ENCODE measurements at places on chromosomes 6 and 20.

DNA sequence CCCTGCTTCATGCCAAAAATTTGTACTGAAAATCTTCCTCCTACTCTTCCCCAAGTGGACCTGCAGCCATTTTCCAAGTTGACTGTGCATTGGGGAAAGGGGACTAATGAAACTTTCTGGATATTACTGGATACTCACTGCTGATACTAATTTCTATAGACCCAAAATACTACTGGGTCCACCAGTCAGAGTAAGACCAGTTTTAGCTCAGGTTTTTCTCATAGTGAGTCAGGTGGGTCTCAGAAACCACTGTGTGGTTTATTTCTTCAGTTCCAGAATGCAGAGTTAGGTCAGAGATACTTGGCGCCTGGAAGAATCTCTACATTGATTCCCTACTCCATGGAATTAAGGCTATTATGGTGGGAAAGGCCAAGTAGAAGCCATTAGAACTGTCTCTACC, 274.8 kb upstream of the SYNCRIP start:
- no peak for DNase-seq

GRCh38 chr6:169791721-169792131, 40.3 kb downstream of the ERMARD start:
- no peak for DNase-seq

GRCh38 chr6:10151144-10151915, 263.5 kb downstream of the TFAP2A start:
- DNase-seq: peak; percentile 61

DNA sequence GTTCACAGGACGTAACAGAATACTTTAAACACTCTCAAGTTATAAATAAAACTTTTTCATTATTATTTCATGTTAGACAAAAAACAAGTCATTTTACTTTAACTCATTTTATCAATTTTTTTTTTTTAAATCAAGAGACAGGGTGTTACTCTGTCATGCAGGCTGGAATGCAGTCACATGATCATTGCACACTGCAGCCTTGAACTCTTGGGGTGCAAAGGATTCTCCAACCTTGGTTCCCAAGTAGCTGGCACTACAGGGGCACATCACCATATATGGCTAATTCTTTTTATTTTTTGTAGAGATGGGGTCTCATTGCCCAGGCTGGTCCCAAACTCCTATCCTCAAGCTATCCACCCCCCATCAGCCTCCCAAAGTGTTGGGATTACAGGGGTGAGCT, 14.2 kb downstream of the PLN start:
- no peak for DNase-seq

DNA sequence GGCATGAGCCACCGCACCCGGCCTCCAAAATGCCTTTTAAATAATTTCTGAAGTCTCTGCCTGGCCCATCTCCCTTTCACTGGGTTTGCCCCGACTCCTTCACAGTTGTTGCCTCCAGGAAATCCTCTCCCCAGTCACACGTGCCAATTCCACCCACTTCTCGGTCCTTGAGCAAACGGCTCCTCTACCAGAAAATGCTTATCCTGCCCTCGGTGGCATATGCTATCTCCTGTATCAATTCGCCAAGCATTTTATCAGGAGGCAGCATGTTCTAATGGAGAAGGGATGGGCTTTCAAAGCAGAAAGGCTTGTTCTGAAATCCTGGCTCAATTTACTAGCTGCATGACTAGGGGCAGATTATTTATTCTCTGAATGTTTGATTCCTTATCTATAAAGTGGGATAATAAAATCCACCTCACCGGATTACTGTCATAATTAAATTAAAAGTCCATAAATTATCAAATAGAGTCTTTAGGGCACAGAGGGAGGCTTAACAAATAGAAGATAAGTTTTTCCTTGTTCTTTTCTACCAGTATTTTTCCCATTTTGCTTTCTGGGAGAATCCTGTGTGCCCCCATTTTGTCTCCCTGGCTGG, 66.3 kb downstream of the PPP1R3G start:
- no peak for DNase-seq

DNA sequence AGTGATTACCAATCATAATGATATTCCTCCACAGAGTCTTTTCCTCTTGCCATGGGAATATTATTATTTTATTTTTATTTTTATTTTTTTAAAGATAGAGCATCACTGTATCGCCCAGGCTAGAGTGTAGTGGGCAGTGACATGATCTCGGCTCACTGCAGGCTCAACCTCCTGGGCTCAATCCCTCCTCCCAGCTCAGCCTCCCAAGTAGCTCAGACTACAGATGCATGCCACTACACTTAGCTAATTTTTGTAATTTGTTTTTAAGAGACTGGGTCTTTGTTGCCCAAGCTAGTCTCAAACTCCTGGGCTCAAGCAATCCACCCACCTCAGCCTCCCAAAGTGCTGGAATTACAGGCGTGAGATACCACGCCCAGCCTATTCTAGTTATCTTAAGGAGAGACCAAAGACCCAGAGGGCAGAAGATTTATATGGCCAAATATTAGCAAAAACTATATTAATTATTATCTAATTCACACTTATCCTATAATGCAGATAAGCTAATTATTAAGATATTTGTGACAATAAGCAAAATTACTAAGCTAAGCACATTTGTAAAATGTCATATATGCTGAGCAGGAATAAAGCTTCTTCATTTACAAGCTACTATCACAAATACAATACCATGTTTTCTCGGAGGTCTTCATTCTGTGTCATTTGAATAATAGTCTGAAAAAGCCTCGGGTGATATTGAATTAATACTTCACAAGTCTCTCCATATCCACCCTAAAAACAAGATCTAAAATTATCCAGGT, 63.5 kb downstream of the HACE1 start:
- no peak for DNase-seq

DNA sequence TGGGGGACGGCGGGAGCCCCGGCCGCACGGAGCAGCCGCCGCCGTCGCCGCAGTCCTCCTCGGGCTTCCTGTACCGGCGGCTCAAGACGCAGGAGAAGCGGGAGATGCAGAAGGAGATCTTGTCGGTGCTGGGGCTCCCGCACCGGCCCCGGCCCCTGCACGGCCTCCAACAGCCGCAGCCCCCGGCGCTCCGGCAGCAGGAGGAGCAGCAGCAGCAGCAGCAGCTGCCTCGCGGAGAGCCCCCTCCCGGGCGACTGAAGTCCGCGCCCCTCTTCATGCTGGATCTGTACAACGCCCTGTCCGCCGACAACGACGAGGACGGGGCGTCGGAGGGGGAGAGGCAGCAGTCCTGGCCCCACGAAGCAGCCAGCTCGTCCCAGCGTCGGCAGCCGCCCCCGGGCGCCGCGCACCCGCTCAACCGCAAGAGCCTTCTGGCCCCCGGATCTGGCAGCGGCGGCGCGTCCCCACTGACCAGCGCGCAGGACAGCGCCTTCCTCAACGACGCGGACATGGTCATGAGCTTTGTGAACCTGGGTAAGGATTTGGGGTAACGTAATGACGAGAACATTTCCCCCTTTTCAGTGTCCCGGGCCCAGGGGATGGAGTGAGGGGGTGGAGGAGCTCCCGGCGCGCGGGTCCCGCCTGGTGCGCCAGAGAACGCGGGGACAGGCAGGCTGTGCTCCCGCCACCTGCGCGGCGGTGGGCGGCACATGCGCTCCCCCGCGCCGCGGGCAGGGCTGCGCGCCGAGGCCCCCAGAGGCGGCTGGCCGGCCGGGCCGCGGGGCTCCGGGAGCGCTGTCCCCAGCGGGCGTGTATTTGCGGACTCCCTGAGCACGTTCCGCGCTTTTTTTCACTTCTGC, 1.4 kb downstream of the BMP6 start:
- no peak for DNase-seq

DNA sequence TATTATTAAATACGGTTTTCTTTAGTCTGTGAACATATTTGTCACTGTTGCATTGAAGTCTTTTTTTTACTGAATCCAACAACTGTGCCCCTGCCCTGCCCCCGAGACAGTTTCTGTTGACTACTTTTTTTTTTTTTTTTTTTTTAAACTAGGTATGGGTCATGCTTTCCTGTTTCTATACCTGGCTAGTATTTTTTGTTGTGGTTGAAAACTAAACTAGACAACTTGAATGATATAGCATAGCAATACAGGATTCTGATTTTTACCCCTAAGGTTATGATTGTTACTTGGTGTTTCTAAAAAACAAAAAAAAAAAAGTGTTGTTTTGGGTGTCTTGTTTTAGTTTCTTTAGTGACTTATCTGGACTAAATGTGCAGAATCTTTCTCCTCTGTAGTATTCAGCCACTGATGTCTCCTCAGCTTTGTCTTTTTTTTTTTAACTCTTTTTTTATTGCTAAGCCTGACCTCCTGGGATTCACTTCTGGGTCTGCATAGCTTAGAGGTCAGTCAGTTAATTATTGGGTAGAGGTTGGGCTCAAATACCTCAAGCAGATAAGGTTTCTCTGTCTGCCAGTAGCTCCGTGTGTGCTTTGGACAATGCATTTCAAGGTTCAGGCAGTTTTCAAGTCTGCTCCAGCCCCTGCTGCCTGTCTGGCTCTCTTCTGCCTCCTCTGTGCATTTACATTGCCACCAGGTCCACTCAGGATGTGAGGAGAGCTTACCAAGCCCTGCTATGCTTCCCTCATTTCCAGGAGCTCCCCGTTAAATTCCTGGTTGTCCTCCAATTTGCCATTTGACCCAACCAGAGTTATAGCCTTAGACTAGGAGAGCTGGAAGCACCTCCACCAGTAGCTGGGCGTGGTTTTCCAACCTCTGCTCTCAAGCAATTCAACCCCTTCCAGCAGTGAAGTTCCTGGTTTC, 91.4 kb downstream of the SYNDIG1 start:
- DNase-seq: no peak

GRCh38 chr20:52614051-52614863, 357.9 kb upstream of the TSHZ2 start:
- no peak for DNase-seq

GRCh38 chr6:4801491-4802110, 25.4 kb downstream of the CDYL start:
- DNase-seq: no peak

DNA sequence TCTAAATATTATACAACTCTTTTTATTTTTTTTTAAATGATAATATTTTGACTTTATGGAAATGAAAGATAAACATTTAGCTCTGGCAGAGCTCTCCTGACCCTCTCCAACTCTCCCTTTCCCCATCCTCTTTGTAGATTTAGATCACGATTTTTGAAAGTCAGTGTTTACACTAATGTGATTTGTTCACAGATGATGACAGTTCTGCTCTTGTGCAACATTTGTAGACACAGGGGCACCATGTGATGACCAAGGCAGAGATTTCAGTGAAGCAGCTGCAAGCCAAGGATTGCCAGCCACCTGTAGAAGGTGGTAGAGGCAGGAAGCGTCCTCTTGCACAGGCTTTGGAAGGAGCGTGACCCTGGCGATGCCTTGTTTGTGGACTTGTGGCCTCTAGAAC, 483.2 kb downstream of the QKI start:
- DNase-seq: no peak

DNA sequence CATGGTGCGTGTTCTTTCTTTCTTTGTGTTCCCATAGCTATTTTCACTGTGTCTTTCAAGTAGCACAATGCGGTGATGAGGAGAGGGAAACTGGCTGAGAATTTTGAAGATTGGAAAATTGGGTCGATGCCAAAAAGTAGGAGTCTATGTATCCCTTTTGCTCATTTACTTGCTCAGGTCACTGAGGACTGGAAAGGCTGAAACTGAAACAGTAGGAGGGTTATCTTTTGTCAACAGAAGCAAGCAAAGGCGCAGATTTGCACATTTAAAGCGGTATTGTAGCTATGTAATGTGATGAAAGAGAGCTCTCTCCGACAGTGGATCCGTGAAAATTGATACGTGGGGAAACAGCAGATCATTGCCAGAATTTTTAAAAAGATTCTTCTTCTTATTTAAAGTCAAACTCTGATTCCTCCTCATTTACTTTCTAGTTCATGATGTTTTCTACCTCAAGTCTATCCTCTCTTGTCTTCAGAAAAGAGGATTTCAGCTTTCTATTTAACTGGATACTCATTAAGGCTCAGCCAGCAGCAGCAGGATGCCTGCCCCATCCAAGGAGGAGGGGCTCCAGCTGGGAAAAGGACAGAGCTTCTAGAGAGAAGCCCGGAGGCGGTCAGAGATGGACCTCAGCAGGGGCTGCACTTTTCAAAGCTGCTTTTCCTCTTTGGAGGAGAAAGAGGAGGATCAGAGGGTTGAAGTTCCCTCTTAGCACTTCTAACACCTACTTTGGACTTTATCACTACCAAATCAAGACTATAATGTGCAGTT, 15.9 kb upstream of the FYN start:
- DNase-seq: no peak

GRCh38 chr6:95879856-95880255, 135.9 kb upstream of the FUT9 start:
- DNase-seq: no peak

DNA sequence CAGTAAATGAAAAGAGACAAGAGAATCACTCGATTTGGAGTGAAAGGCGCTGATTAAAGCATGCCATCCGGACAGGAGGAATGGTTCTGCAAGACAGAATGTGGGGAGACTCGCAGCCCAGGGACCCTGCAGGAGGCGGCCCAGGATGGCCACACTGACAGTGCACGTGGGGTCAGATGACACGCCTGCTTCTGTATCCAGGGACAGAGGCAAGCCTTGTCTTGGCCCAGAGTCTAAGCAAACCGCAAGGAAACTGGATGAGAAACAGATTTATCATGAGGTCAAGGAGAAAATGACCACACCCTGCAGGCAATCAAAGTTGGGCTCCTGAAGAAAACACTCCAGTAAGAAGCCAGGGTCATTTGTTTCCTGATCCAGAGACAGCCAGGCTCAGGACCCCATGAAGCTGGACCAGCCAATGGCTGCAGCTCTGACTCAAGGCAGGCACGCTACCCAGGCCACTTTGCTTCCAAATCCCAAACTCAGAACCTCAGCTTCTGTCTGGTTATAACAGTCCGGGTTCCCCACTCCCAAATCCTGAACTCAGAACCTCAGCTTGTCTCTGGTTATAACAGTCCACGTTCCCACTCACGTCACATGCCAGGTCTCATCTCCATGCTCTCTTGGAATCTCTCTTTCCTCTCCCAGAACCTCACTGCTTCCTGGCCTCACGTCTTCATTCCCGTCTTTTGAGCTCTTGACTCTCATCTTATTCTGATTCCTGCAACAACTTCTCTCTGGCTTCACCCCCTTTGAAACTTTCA, 144.9 kb upstream of the THBS2 start:
- DNase-seq: no peak

DNA sequence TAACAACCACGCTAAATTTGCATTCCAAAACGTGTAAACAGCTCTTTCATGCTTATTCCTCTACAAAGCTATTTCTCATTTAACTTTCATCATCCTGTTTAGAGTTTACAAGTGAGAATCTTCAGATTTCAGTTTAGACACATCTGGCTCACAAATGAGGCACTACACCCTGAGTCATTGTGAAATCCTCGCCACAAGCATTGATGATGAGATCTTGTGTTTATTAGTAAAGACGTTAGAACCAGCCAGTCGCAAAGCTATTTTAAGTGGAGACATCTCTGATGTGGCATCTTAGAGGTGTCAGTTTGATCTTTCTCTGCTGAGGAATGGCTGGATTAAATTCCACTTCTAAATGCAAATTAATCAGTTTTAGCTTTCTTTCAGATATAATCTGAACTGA, 8.3 kb upstream of the ISM1 start:
- no peak for DNase-seq

- DNase-seq: no peak
Measured at GRCh38 chr6:110211753-110212152, 31.5 kb downstream of the CDC40 start.

Data from HS-27A (cell line).